ENCODE measurements at places on chromosomes 16 and 17. TPM values are rescaled to one million over a fixed set of nuclear protein-coding genes. Genes with fewer than 3 reads are reported as not detected.

CAVIN1 gene
- total RNA-seq = 361 TPM

OTOP3 gene
- total RNA-seq = not detected

GRCh38 chr17:66152756-66153155 lies 39.2 kb downstream of the CEP112 start:
- H3K27me3 ChIP-seq = no peaks in the 10 kb centered on the region
- H3K4me3 ChIP-seq = no peak overlapping the region
- no peaks in the 10 kb centered on the region for H3K4me1 ChIP-seq
- no peak overlapping the region for H3K27ac ChIP-seq
- no peak for DNase-seq
- peaks cover 3% of the 10 kb centered on the region for H3K36me3 ChIP-seq

- peaks cover 8% of the 10 kb centered on the region for H3K4me1 ChIP-seq
- no peak overlapping the region for H3K4me3 ChIP-seq
- no peaks in the 10 kb centered on the region for H3K36me3 ChIP-seq
- DNase-seq = no peak
These were observed 3.1 kb upstream of the FAM117A start for GRCh38 chr17:49766918-49767530.

GRCh38 chr16:59566446-59566845 lies 832.3 kb upstream of the GOT2 start:
- H3K4me3 ChIP-seq = no peak overlapping the region
- H3K36me3 ChIP-seq = no peaks in the 10 kb centered on the region
- no peaks in the 10 kb centered on the region for H3K27me3 ChIP-seq
- DNase-seq = no peak

All from uterus (tissue), 4 donors.